NCI-H187 (cell line): ENCODE measurements at places on chromosomes 6 and 20.

DNA sequence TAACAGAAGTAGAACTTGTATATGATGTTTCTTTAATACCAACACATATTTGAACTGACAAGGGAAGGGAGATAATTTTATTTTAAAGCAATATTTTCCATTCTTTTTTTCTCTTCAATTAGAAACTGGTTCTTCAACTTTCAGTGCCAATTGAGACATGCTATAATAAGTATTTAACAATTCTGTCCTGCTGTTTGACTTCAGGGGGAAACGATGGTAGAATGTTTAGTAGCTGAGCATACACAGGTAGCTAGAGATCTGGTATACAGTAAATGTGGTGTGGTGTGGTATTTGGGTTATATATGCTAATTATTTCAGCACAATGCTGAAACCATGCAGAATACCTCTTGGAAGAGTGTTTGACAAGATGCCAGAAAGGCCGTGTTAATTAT lies 156.9 kb downstream of the ARID1B start:
- DNase-seq, result no peak

GRCh38 chr6:64694356-64694755 lies 1012.7 kb downstream of the EYS start:
- DNase-seq, result no peak

DNA sequence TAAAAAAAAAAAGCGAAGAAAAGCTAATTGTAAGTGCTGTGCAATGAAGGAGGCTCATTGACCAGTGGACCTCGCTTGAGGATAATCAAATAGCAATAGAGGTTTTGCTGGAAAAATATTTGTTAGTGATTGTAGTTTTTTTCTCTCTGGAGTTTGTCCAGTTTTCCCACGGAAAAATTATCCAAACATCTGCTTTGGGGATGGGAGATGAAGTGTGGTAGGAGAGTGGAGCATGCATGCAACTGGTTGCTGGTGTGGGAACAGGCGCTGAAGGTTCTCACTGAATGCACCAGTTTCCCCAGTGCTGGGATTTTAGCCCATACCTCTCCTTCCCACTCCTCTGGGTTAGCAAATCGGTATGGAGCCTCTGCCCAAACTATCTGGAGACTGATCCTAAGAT lies 281.7 kb upstream of the TAB2 start:
- DNase-seq, result no peak

- DNase-seq, result no peak
These were observed 9.8 kb downstream of the VEGFA start for GRCh38 chr6:43779852-43780236.

- no peak for DNase-seq
These were observed 128.6 kb upstream of the BACH2 start for GRCh38 chr6:90425161-90425641.

DNA sequence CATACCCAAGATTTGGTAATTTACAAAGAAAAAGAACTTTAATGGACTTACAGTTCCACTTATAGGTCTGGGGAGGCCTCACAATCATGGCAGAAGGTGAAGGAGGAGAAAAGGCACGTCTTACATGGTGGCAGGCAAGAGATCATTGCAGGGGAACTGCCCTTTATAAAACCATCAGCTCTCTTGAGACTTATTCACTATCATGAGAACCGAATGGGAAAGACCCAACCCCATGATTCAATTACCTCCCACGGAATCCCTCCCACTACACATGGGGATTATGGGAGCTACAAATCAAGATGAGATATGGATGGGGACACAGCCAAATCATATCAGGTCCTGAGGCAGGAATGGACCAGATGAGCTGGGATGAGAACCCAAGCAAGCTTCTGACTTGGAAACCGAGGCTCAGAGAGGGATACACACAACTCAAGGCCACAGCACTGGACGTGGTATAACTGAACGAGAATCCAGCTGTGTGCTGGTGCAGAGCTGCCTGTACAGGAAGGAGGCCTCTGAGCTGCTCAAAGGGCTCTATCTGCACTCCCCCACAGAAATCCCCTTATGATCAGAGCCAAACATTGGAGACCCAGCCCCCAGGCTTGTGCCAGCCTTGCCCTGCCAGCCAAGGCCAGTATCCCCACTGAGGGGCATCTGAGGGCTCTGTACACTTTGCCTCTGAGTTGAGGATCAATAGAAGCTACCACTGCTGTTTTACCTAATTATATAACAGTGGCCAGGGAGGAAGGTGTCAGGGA lies 137.8 kb downstream of the CEBPB start:
- no peak for DNase-seq

DNA sequence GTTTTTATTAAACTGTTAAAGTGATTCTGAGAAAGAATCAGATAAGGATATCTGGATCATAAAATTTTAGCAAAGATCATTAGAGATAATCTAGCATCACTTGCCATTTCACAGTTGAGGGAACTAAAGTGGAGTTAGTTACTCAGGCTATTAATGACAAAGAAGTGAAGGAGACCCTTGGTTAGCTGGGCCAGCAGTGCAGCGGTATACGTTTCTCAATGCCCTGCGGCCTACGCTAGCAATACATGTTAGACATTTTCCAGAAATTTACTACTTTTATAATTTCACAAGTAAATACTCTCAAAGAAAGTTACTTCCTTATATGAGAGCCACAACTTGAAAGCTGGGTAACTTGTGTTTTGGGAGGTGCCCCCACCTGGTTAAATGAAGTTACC lies 28.5 kb downstream of the NEDD9 start:
- no peak for DNase-seq

DNA sequence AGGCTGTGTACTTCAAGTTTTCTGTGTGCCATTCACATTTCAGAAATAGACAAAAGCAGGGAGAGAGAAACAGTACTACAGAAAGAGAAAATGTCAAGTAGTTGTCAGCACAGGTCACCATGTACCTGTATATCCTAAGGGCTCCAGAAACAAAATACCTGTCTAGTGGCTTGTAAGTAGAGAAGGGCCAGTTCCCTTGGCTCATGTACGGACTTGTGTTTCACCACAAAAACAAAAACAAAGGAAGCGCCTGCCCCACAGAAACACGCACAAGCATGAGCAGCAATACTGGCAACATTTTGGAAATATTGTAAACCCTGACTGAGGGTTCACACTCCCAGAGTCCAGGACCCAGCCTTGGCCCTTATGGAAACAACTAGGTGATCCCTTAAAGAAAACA lies 44.3 kb downstream of the CNKSR3 start:
- DNase-seq, result no peak

GRCh38 chr6:6293317-6293716 lies 27.1 kb downstream of the F13A1 start:
- no peak for DNase-seq

DNA sequence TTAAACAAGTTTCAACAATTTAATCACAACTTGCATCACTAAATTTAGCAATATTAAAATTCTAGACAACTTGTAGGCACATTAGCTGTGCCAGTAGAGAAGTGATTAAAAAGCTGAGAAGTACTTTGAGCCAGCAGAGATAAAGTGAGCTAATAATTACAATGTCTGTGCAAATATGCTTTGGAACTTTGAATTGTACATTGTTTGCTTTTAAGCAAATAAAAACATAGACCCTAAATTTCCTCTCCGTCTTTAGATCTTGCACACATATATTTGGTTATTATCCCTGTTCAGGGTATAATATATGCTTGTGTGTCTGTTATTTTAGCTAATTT lies 44.2 kb upstream of the DEFB112 start:
- DNase-seq, result no peak

GRCh38 chr6:33621711-33622388 lies 728 bp downstream of the ITPR3 start:
- peak; percentile 18 for DNase-seq

- DNase-seq, result no peak
These were observed 2.5 kb upstream of the IGF2R start for GRCh38 chr6:159966339-159966738.

DNA sequence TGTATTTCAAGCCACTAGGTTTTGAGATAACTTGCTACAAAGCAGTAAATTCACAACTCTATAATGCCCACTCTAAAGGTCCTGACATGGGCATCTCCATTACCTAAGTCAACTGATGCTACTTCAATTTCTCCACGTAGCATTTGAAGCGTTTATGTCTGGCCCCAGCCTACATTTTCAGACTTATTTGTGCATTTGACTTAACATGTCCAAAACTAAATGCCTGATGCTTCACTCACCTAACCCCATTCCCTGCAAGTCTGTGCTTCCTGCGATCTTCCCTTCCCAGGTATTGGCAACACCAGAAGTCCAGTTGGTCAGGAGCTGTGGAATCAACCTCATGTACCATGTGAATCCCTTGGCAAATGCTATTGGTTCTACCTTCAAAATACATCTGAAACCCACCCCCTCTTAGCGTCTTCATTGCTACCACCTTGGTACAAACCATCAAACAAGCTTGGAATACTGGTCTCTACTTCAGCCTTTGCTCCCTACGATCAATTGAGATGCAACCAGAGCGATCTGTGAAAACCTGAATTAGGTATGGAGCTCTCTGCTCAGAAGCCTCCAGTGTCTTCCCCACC lies 12.8 kb upstream of the ZNFX1 start:
- DNase-seq, result no peak

GRCh38 chr6:26187981-26188635 lies 100.9 kb downstream of the HFE start:
- peak; percentile 44 for DNase-seq

GRCh38 chr6:169176361-169176991 lies 77.2 kb downstream of the THBS2 start:
- no peak for DNase-seq

DNA sequence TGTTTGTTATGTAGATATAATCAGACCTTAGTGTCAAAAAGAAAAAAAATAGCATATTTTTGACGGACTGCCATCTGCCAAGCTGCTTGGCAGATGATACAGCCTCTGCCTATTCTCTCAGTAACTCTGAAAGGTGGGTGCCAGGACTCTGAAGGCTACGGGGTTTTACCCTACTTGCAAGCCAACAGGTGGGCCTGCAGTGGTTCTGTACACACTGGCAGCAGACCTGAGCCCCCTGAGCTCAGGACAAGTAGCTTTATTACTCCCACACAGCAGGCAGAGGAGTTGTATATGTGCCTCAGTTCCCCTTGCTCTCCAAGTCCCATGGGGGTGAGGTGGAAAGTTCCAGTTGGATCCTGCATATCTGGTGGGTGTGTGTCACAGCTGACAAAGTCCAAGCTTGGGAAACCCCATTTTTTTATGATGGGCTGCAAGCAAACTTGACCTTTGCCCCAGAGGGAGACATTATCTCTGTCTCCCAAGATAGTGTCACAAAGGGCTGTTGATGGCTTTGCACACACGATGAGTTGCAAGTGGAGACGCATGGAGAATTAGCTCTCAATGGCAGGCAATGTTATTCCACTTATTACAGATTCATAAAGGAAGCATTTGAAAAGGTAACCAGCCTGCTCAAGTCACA lies 20.5 kb upstream of the AFDN start:
- no peak for DNase-seq

DNA sequence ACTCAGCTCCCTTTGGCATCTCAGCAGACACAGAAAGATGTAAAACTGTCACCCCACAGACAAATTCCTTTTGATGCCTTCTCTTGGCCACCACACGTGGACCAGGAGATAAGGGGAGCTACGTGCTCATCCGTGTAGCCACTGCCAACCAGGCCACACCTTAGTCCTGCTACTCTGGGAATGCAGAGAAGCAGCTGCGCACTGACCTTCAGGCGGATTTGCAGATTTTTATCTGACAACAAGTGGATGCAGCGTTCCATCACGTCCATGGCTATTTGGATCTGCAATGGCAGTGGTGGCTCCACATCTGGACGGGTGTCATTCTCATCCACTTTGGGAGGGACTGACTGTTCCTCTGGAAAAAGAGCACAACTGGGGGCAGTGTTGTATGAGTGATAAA lies 30.8 kb downstream of the TTI1 start:
- no peak for DNase-seq

DNA sequence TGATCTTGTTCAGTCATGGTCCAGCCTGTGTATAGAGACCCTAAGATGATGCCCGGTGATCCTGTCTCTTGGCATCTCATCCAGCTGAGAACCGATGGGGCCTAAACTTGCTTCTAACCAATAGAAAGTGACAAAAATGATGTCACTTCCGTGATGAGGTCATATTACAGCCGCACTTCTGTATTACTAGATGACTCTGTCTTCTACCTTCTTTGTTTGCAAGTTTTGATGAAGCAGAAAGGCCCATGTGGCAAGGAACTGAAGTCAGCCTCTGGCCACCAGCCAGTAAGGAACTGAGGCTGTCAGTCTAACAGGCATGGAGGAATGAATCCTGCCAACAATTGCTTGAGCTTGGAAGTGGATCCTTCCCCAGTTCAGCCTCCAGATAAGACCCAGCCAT lies 32.8 kb upstream of the HLA-C start:
- no peak for DNase-seq

DNA sequence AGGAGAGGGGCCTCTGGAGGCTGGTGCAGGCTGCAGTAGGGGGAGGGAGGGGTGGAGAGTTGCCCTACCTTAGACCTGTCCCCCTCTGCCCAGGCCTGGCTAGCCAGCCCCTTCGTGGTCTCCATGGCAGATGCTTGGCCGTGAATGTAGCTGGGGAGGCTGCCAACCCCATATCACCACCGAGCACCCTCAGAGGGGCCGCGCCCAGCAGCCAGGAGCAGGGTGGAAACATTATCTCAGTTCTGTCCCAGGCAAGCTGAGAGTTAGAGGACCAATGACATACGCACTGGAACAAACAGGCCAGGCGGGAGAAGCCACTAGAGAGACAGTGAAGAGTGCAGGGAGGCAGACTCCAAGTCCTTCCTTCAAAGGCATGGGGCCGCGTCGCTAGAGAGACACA lies 66.5 kb downstream of the LRFN2 start:
- DNase-seq, result peak; percentile 9

GRCh38 chr6:165481921-165482320 lies 172.5 kb upstream of the C6orf118 start:
- no peak for DNase-seq

DNA sequence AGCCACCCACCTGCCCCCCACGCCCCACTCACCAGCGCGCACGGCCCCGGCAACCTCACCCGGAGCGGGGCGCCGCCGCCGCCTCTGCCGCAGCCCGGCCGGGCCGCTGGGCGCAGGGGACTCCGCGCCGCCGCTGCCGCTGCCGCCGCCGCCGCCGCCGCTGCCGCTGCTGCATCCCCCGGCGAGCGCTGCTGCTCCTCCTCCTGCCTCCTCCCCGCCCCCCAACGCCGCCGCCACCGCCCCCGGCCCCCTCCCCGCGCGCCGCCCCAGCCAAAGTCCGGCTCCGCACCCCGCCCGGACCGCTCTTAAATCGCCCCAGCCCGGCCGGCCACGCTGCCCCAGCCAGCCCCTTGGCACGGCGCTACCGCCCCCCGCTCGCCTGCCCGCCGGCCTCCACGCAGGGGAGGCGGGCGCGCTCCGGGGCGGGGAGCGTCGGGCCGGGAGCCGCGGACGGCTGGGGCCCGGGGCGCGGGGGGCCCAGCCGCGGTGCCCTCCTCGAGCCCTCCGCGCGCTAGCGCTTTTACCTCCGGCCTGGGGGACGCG lies at the start of gene SULF2:
SULF2 (minus strand) TSS at position 171 of the 543 bp plus-strand sequence. CDS start 28,118 bp downstream, outside the sequence.
- no peak for DNase-seq
